ENCODE measurements at places on chromosomes 5 and 9.

- no peak for DNase-seq
These were observed 85.4 kb downstream of the PDE8B start for GRCh38 chr5:77295863-77296378.

DNA sequence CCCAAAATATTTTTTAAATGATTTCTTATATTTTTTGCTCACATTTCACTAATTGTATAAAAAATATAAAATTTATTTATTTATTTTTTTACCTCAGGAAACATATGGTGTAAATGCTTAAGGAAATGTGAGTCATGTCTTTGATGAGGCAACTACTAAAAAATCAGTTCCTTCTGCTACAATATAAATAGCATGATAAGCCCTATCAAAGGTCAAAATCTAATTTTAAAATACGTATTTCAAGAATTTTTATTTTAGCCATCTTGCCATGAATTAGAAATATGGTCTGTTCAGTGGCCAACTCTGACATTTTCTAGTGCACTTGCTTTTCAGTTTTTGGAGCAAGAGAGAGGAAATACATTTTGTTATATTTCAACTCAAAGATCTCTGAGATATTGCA lies 50.5 kb downstream of the PDE4D start:
- DNase-seq = no peak

GRCh38 chr9:28464481-28465216 lies 891.4 kb upstream of the C9orf72 start:
- DNase-seq = no peak

DNA sequence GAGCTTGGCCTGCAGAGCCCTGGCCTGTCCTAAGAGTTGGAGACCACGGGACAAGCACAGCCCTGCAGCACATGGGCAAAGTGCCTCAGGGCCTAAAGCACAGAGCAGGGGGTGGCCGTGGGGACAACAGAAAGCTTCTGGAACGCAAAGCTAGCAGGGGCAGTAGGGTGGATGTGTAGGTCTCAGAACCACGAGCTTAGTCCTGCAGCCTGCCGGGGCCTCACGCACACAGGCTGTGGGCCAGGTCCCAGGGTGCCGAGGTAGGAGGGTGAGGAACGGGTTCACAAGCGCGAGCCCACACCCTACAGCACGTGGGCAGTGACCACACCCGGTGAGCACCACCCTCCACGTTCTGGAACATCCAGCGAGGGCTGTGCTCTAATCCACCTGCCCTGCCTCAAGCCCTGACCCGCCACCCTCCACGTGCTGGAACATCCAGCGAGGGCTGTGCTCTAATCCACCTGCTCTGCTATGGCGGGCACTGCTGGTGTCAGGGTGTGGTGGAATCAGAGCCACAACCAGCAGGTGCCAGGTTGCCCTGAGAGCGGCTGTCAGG lies 9.3 kb downstream of the CLPTM1L start:
- no peak for DNase-seq

- DNase-seq = no peak
These were observed 2.2 kb downstream of the CACFD1 start for GRCh38 chr9:133461975-133462374.

DNA sequence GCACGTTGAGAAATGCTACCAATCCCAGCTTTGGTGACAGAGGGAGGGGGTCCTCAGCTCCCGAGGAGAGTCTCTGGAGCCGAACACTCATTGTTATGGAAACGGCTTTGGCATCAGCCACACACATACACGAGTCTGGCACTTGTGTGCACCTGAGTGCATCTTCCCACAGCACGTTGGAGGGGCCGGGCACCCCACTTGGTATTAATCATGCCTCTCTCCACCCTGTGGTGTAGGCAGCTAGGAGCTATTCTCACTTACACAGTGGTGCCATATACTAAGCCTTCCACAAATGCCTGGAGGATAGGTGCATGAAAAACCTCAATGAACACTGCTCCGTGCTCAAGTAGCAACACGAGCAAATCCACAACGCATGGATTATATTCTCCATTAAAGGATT lies 133.9 kb upstream of the PANK3 start:
- DNase-seq = no peak

- DNase-seq = no peak
These were observed 548.8 kb upstream of the IZUMO3 start for GRCh38 chr9:25094518-25094917.

GRCh38 chr9:121067640-121068039 lies 7.1 kb upstream of the CNTRL start:
- no peak for DNase-seq

DNA sequence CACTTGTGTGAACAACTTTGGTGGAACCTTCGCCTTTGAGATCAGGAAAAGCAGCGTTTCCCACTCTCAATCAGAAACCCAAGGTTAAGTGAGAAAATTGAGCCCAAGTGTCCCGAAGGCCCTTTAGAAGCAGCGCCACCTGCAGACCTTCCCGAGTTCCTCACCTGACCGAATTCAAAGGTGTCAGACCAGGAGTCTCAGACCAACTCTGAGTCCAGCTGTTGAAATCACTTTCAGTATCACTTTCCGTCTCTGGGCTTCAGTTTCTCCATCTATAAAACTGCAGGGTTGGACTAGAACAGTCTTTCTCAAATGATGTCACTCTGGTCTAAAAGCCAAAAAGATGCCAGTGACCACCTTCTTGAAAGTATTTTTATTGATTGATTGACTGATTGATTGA lies 31.7 kb upstream of the GRHPR start:
- no peak for DNase-seq

- no peak for DNase-seq
These were observed 8.7 kb downstream of the STK10 start for GRCh38 chr5:172178991-172179989.

- no peak for DNase-seq
These were observed 168.2 kb upstream of the RAI14 start for GRCh38 chr5:34487956-34488355.

GRCh38 chr9:91042024-91042423 lies 240.4 kb downstream of the SYK start:
- no peak for DNase-seq

DNA sequence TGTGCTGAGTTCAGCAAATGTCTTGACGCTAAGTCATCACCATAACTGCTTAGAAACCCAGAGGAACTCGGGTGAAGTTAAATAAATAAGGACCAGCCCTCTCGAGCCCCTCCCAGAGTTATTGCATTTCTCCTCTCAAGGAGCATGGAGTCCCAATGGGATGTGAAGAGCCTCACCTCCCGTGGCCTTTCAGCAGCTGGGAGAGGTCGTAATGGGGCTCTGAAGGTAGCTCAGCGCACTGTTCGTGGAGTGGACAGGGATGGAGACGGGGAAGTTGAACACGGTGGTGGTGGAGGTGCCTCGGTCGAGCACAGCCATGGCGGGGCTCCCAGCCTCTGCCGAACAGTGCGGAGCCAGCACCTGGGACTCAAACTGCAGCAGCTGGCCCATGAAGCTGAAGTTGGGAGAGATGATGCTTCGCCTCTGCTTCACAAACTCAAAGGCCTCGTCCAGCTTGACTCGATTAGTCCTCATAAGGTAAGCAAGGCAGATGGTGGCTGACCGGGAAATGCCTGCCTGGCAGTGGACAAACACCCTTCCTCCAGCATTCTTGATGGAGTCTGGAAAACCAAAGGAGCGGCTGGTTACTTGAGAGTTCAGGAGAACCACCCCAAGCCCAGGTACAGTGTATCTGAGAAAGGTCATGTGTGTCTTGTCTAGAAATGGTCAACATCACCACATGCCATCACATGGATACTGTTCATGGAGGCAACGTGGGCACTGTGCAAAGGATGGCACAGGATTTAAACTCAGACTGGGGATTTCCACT lies 2.2 kb downstream of the DUSP1 start:
- DNase-seq = no peak

GRCh38 chr9:3850098-3850497 lies 324.3 kb upstream of the RFX3 start:
- no peak for DNase-seq

GRCh38 chr9:111873901-111874300 lies 22.7 kb upstream of the UGCG start:
- no peak for DNase-seq

DNA sequence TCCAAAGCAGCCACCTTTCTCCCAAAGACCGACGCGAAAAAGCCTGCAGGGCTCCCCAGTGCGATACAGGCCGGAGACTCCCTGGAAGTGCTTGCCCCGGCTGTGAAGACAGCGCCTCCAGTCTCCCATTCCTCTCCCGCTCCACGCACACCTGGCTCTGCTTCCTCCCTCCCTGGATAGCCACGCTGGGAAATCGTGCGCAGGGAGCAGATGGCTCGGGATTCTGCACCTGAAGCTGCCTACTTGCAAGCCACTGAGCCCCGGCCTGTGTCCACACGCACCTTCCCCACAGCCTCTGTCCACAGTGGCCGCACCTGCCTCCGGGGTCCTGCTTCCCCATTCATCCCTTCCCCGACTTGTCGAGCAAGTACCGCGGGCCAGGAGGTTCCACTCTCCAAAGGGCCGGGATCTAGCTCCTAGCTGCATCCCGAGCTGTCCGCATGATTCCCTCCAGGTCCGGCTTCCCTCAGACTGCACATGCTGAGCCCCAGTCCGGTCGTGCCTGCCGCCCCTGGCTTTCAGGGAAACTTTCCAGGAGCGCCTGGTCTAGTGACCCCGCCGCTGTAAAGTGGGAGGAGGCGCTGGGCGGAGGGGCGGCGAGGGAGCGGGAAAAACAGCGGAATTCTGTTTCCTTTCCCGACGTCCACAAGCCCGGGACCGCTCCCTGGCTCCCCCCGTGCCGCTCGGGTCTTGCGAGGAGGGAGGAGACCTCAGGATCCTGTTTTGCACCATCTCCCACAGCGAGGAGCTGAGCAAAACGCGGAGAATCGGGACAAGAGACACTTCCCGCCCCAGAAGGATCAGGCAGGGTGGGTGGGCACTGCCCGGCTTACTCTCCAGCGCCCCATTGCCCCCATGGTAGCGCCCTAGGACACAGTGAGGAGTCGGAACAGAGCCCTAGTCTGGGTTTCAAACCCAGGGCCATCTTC lies 2.0 kb downstream of the SEMA6A start:
- DNase-seq = no peak

DNA sequence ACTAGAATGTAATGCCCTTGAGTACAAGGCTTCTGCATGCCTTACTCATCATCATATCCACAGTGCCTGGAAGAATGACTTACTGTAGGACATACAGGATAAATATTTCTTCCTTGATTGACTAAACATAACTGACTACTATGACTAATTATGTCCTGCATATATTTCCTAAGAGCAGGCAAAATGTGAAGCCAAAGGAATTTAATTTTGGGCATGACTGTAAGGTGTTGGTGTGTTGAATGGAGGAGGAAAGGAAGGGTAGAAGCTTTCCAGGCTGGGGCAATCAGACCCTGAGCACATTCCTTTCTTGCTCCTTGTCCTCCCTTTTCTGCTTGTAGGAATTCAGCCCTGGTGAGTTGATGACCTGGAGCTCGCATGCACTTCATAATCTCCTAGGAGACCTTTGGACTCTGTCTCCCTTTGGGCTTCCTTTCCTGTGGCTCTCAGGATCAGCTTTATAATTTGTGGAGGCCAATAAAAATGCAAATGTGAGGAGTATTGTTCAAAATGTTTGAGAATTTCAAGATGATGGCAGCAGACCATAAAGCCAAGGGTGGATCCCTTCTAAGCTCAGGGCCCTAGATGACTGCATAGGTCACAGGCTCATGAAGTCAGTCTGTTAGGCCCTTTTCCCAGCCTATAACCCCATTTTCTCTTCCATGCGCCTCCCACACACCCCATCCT lies 174.0 kb downstream of the HMHB1 start:
- no peak for DNase-seq

- no peak for DNase-seq
These were observed 148.5 kb downstream of the BNC2 start for GRCh38 chr9:16721972-16722371.

- DNase-seq = no peak
These were observed 100.2 kb downstream of the INSYN2B start for GRCh38 chr5:169880012-169880663.

DNA sequence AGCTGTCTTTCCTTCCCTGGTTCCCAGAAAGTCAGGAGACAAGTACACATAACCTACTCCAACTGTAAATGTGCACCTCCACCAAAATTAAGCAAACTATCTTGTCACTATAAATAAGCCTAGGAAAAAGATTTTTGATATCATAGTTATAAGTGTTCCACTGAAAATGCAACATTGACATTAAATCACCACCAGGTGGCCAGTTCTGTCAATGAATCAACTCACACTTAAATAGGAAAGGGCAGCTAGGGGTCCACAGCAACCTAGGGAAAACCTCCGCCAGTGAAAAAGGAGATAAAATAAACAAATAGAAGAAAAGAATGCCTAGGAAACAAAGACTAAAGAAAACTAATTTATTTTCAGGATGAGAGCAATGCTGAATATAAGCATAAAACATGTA lies 243.0 kb upstream of the PTPRD start:
- no peak for DNase-seq

DNA sequence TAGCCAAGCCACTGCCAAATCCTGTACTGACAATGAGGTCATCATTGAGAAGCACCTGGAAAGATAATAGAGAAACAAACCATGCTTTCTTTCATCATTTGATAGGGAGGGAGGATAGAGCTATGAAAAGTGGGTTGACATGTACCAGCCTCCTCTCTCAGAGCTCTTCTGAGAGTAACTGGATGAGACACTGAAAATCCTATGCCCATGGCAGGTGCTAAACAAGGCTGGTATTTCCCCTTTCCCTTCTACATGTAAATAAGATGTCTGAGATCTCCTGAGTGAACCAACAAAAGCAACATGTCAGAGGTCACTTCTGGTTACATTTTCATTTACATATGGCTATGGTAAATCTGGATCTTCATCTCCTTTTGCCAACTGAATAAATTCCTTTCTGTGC lies 45.3 kb upstream of the TRAF1 start:
- no peak for DNase-seq

- DNase-seq = no peak
These were observed 62.9 kb downstream of the SMIM23 start for GRCh38 chr5:171848486-171848885.

GRCh38 chr5:88792144-88792840 lies 90.7 kb downstream of the MEF2C start:
- no peak for DNase-seq

DNA sequence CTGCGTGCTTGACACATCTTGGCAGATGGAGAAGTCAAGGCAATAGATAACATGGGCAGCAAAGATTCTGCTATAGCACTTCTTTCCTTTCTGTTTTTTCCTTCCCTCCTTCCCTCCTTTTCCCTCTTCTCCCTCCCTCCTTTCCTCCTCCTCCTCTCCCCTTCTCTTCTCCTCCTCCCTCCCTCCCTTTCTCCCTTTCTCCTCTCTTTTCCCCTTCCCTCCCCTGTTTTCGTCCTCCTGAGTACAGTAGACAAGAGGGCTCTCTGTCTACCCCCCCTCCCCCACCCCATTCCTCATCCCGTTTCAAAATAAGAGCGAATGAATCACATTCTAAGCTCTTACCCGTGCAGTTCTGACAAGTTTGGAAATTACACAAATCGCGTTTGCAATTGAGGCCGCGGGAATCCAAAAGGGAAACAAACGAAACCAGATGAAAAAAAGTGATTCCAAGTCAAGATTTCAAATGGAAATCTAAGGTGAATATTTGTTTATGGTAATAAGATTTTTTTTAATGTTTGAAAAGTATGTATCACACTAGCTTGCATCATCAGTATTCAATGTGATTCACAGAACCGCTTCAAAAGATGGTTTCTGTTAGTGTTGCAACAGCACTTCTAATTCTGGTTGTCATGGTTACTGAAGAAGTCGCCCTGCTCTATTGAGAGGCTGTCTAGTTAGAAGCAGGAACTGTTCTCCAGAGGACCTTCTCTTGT lies 1.3 kb downstream of the NIM1K start:
- DNase-seq = no peak

All from stimulated activated CD4-positive, alpha-beta T cell treated with anti-CD3 and anti-CD28 coated beads, Interleukin-1b, Interleukin-23, amount 100 ng/mL, for 1 hour (primary cell).